Mammary epithelial cell (primary cell): ENCODE measurements at places on chromosomes 6 and 20. TPM values are rescaled to one million over a fixed set of nuclear protein-coding genes. Genes with fewer than 3 reads are reported as not detected.

DNA sequence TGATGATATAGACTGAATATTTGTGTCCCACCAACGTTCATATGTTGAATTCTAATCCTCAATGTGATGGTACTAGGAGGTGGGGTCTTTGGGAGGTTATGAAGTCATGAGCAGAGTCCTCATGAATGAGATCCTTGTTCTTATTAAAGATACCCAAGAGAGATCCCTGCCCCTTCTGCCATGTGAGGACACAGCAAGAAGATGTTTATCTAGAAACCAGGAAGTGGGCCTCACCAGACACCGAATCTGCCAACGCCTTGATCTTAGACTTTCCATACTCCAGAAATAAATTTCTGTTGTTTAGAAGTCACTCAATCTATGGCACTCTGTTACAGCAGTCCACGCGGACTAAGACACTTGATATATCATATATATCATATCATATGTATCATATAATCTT, 67.7 kb upstream of the GCM1 start:
- DNase-seq: no peak

DNA sequence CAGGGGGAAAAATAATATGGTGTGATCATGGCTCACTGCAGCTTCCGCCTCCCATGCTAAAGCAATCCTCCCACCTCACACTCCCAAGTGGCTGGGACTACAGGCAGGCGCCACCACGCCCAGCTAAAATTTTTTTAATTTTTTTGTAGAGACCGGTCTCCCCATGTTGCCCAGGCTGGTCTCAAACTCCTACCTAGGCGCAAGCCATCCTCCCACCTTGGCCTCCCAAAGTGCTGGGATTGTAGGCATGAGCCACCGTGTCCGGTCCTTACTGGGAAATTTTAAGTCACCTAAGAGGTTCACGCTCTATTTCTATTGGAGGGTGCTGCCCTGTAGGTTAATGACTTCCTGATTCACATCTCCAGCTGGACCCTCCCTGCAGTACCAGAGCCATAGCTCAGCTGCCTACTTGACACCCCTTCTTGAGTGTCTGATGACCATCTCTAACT, 626 bp upstream of the CDK5RAP1 start:
- no peak for DNase-seq

DNA sequence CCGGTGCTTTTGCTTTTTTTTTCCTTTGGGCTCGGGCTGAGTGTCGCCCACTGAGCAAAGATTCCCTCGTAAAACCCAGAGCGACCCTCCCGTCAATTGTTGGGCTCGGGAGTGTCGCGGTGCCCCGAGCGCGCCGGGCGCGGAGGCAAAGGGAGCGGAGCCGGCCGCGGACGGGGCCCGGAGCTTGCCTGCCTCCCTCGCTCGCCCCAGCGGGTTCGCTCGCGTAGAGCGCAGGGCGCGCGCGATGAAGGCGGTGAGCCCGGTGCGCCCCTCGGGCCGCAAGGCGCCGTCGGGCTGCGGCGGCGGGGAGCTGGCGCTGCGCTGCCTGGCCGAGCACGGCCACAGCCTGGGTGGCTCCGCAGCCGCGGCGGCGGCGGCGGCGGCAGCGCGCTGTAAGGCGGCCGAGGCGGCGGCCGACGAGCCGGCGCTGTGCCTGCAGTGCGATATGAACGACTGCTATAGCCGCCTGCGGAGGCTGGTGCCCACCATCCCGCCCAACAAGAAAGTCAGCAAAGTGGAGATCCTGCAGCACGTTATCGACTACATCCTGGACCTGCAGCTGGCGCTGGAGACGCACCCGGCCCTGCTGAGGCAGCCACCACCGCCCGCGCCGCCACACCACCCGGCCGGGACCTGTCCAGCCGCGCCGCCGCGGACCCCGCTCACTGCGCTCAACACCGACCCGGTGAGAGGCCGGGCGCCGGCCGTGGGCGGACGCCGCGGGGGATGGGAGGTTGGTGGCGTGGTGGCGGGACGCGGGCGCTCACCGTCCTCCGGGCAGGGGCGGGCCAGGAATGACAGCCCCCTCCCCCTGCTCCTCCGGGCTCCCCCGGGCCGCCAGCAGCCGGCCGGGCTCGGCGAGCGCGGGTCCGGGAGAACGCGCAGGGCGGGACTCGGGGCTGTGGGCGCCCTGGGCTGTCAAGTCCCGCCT, 606 bp downstream of the ID4 start:
- peak; percentile 29 for DNase-seq

The GMPR gene
- 0.45 and 0.51 TPM in 2 replicates for total RNA-seq

DNA sequence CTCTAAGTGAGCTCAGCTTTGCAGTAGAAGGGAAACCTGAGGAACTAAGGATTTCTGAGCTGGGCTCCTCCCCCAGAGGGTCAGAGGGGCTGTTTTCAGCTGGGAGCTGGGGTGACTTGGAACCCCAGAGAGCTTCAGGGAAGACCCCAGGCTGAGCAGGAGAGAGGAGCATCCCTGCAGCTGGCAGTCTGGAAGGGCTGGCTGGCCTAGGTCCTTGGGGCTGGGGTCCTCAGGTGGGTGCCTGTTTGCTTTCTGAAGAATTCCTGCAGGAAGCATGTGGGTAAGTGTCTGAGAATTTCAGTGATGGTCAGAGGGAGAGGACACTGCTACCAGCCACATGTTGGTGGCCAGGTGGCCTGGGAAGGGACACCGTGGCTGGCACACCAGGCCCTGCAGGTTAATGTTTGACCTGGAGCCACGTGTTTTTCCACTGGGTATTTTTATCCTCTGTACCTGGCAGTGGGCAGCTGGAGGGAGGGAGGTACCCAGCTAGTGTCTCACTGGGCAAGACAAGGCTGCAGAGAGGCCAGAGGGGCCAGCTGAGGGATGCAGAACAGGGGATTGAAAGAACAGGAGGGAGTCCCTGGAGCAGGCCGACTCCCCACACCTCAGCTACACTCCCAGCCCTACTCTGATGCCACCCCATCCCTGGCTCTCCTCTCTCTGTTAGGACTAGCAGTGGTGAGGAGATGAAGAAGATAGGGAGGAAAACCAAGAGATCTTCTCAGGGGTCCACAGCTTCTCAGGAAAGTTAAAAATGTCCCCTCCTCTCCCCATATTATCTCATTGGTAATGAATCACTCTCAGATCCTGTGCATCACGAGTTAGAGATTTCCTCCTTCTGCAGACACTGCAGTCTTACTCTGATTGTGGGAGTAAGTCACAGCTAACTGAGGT, 143.6 kb downstream of the VEGFA start:
- no peak for DNase-seq

GRCh38 chr6:40931931-40932330, 107.1 kb downstream of the UNC5CL start:
- peak; percentile 46 for DNase-seq

The RAMACL gene
- total RNA-seq: 0.83 TPM

The NMBR gene
- not detected for total RNA-seq

- DNase-seq: no peak
Observed at GRCh38 chr20:16601047-16601446, 27.8 kb upstream of the KIF16B start.

GRCh38 chr6:144753023-144753705, 468.0 kb downstream of the UTRN start:
- DNase-seq: no peak

The ID4 gene
- 32.5 TPM for total RNA-seq

GRCh38 chr6:12328701-12329100, 38.5 kb downstream of the EDN1 start:
- peak; percentile 90 for DNase-seq

- DNase-seq: no peak
Observed at GRCh38 chr6:148720897-148721296, 25.9 kb upstream of the UST start.

GRCh38 chr6:16585805-16586204, 175.5 kb downstream of the ATXN1 start:
- DNase-seq: no peak

DNA sequence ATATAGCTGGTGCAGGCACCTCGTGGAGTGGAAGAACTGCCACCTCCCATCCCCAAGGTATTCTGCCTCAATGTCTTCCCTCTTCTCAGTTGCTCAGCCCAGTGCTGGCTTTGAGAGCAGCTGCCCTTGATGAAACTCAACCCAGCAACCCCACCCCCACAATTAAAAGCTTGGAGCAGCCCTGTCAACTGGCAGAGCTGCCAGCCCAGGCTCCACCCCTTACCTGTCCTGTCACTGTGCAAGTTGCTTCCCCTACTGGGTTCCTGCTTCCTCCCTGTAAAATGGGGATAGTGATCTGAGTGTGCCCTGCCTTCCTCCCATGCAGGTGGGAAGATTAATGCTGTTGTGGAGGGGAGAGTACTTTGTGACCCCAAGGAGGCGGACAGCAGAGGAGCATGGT, 4.5 kb downstream of the TMEM63B start:
- DNase-seq: no peak

- DNase-seq: no peak
Observed at GRCh38 chr6:43428112-43428570, 800 bp downstream of the ABCC10 start.

GRCh38 chr20:63370618-63371187, 9.6 kb upstream of the CHRNA4 start:
- no peak for DNase-seq

- peak; percentile 94 for DNase-seq
Observed at GRCh38 chr6:56663344-56663743, 20.7 kb upstream of the DST start.

The TRIM15 gene
- not detected for total RNA-seq

The TCP1 gene
- total RNA-seq: 243 and 275 TPM in 2 replicates

The SNX9 gene
- total RNA-seq: 53.5 and 59.0 TPM in 2 replicates

GRCh38 chr6:161245363-161245762, 28.5 kb downstream of the AGPAT4 start:
- DNase-seq: no peak

The HSPA1L gene
- total RNA-seq: 0.37 and 0.42 TPM in 2 replicates

DNA sequence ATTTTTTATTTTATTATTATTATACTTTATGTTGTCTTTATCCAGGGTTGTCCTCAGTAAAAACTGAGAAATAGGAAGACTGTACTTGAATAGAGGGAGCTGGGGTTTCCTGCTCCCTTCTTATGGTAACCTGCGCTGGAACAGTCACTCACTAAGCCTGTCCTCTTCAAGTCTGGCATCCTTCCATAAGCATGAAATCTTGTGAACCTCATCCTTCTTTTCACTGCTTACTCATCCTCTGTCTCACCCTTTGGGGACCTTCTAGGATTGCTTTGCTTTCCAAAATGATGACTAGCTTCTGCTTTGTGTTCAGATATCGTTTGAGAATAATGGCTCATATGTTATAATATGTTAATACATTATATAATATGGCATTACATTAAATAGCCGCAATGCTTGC, 90.6 kb downstream of the C6orf118 start:
- DNase-seq: peak; percentile 1

DNA sequence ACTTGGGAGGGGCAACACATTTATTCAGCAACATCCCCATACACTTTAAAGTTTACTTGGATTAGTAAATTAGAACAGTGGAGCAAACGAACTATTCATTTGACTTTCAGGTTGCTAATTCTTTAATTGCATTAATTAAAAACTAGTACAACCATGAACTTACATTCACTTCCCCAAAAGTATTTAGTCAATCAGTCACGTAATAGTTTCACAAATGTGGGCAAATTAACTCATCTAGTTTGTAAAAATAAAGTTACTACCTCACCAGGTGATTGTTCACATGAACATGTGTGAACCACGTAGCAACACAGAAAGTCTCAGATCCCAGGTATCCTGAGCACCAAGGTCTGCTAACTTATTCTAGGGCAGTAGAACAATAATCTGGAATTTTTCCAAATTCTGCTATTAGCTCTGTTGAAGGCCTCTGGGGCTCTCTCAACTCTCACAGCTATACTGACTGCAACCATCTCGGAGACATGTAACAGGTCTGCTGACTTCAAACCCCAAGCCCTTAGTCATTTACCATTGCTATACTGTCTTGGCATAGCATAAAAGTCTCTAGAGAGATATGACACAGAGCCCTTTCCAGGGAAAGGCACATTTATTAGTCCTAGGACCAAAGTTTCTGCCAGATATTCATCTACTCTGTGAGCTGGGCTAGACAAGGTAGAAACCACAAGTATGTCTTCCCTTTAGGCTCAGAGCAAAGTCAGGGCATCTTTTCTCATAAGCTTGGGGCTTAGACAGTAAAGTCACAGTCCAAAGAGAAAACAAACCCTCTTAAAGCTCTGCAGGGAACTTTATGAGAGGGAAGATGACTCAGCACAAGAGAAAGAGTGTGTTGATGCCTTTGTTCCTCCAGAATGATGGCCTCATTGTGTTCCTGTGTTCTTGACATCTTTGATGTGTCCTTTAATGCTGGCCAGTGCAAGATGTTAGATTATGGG, 50.9 kb upstream of the CCDC28A start:
- peak; percentile 87 for DNase-seq

- no peak for DNase-seq
Observed at GRCh38 chr20:41142919-41143318, 5.6 kb downstream of the PLCG1 start.

- DNase-seq: no peak
Observed at GRCh38 chr6:8087870-8088754, 14.2 kb downstream of the EEF1E1 start.

DNA sequence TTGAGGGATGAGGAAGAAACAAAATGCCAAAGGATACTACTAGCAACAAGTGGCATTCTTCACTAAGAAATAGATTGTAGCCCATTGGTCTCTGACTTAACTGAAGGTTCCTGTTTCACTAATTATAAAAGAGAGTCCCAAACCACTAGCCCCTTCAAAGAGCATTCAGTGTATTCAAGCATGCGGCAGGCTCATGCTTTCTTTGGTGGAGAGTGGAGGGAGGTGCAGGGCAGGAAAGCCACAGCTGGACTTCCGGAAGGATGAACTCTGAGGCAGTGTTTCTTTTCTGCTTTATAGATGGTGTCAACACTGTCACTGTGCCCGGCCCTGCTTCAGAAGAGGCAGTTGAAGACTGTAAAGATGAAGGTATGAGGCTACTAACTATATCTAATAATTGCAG, 636.1 kb downstream of the KIF16B start:
- DNase-seq: no peak

- no peak for DNase-seq
Observed at GRCh38 chr20:49601153-49601924, 33.4 kb upstream of the PTGIS start.
